NCI-H524 treated with DMSO at 0.1 percent for 48 hours (cell line): ENCODE measurements at places on chromosomes 16 and 17.

DNA sequence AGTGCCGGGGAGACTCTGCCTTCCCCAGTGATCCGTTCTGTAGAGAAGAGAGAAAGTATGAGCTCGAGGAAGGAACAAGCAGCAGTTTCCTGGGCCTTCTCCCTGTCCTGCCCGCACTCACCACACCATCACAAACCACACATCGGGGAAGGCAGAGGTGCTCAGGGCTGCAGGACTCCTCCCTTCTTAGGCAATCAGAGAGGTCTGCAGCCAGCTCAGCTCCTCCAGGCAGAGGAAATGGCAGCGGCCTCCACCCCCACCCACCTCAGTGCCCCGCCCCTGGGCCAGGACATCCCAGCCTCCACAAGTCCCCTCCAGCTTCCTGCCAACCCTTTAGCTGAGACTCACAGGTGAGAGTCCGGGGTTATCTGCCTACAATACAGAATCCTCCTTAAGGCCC lies 2.0 kb downstream of the ZNF319 start:
- DNase-seq = no peak

- DNase-seq = no peak
Observed at GRCh38 chr17:21460358-21460757, 84.2 kb downstream of the KCNJ12 start.

GRCh38 chr16:70158261-70158939 lies 15.2 kb upstream of the CLEC18C start:
- DNase-seq = no peak

DNA sequence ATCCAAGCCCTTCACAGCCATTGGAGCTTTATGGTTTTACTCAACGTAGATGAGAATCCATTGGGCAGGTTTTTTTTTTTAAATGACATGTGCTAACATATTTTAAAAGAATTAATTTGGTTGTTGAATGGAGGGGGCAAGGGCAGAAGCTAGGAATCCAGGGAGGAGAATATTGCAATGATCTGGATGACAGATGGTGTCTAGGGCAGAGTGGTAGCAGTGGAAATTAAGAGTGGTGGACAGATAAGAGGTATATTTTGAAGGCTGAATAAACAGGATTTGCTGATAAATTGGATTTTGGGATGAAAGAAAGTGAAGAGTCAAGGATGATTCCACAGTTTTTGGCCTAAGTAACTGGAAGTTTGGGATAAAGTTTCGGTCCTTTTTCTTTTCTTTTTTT lies 54.8 kb upstream of the DHX40 start:
- peak; percentile 80 for DNase-seq

GRCh38 chr16:77722309-77723107 lies at the start of gene NUDT7:
TSS of gene NUDT7 (plus strand) at chr16:77722514. CDS start at chr16:77722583, 69 bp downstream.
- peak; percentile 82 for DNase-seq

DNA sequence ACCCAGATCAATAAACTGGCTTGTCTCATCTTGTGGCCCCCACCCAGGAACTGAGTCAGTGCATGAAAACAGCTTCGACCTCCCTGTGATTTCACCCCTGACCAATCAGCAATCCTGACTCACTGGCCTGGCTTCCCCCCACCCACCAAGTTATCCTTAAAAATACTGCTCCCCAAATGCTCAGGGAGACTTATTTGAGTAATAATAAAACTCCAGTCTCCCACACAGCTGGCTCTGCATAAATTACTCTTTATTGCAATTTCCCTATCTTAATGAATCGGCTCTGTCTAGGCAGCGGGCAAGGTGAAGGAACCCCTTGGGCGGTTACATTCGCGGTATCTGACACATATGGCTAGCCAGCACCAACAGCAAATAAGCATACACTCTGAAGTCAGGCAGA lies 9.8 kb upstream of the RABEP1 start:
- DNase-seq = no peak

- no peak for DNase-seq
Observed at GRCh38 chr17:77217123-77217522, 76.4 kb downstream of the SEC14L1 start.

DNA sequence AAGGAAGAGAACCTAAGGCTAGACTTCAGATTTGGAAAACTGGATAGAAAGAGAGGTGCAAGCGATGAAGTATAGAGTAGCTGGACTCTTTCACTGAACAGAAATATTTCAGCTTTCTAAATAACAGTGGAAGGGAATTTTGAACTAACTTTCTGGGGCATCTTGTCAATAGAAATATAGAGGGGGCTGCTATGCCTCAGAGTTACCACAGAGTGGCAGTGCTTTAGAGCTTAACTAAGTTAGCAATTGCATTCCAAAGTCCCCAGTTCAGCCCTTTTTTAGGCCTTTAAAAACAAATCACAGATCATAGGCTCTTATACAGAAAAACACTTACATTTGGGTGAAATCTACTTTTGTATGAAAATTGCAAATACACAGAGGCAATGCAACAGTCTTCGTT lies 154.2 kb upstream of the CDH8 start:
- DNase-seq = no peak

DNA sequence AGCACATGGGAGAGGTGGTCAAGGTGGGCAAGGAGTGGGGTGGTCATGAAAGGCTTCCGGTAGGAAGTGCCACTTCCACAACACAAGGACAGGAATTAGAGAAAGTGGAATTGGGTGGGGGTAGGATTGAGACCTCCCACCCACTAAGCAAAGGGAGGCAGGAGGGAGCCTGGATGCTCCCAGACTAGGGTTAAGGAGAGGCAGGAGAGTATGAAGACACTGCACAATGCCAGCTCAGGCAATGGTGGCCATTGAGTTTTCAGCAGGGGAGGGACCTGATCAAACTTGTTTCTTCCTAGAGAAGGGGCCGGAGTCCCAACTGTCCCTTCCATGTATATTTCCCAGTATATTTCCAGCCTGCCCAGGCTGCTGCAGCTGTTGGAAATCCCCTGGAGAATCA lies 3.1 kb upstream of the RAB11FIP4 start:
- DNase-seq = no peak

DNA sequence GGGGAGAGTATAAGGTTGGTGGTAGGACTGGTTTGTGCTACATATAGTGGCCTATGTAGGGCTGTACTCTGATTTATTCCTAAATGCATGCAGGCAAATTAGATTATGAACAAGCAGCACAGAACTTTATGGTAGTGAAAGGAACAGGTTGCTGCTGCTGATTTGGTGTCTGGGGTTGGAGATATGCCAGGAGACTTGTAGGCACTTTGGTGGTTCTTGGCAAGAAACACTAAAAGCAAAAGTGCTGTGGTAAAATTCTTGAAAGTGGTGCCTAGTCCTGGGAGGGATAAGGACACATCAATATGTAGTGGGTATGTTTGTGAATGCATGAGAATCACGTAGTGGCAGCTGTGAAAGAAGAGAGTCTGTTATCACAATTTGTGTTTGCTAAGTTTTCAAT lies 2126.0 kb downstream of the TP53TG3F start:
- DNase-seq = no peak

GRCh38 chr17:77756846-77757560 lies 201.5 kb upstream of the TNRC6C start:
- DNase-seq = no peak

DNA sequence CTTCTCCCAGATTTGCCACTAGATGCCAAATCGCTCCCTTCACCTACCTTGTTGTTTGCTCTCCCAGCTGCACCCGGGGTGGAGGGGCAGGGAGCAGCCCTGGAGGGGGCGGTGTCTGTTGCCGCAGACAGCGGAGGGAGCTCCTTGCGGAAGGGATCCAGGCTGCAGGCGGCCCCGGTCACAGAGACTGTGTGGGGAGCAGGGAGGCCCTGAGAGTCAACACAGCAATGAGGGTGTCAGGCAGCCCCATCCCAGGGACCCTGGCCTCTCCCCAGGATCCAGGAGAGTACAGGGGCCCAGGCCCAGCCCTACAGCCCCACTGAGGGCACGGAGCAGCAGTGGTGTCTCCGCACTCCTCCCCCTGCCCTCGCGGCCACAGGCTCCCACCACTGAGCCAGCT lies 50.5 kb upstream of the CHMP6 start:
- no peak for DNase-seq

- DNase-seq = no peak
Observed at GRCh38 chr16:12754824-12755543, 48.7 kb downstream of the CPPED1 start.

GRCh38 chr16:31535737-31536136 lies 8.0 kb downstream of the AHSP start:
- DNase-seq = no peak

DNA sequence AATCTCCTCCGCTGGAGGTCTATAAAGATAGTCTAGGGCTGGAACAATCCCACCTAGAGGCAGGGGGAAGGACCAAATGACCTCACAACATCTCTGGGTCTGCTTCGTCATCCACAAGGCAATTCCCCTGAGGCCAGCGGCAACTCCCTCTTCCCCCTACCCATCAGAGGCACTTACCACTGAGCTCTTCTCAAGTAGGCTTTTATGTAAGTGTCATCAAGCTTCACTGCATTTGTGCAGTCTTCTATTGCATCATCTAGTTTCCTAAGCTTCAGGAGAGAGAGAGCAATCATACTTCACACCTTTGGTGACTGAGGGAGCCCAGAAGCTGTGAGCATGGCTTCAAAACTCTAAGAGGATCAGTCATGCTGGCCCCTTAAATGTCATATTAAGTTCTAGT lies 21.0 kb downstream of the CNP start:
- peak; percentile 53 for DNase-seq

DNA sequence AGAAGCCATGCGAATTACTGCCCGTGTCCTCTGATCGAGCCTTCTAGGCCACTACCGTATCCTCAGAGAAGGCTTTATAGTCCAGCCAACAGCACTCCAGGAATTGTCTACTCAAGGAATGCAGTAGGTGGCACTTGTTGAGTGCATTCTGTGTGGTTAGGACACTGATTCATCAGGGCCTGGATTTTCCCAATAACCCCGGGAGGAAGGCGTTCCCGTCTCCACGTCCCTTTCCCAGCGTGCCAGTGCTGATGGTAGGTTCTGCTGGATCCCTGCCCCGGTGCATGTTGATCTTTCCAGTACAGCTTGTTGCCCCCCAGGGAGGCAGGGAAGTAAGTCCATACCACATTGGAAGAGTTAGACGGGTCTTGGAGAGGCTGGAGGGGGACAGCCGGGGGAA lies 122.2 kb downstream of the RPTOR start:
- DNase-seq = no peak

DNA sequence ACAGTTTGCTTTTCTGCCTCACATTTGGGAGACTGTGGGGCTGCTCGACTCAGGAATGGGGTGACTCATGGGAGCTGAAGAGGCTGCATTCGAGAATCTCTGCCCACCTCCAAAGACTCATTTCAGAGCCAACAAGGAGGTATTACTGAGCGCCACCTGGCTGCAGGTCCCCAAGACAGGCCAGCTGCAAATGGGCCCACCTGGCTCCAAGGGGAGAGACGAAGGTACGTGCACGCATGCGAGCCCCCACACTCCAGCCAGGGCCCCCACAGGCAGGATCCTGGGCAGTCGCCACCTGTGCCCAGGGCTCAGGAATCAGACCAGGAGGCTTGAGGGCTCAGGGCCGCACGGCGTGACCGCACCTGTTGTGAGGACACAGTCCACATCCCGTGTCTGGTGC lies 6.0 kb downstream of the HAGHL start:
- DNase-seq = no peak

DNA sequence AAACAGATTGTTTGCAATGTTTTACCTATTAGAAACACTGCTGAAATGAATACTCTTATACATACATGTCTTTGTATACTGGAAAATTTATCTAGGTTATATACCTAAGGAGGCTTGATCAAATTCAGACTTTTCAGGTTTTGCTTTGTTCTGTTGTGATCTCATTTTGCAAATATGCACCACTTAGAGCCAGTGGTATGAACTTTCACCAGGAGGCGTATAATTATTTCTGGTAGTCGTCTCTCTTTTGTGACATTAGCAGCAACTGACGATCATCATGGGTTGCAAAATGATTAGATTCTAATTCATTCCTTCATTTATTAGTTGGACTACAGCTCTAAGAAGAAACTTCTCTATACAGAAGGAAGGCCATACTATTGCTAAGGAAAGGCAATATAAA lies 26.9 kb downstream of the AP1G1 start:
- no peak for DNase-seq

DNA sequence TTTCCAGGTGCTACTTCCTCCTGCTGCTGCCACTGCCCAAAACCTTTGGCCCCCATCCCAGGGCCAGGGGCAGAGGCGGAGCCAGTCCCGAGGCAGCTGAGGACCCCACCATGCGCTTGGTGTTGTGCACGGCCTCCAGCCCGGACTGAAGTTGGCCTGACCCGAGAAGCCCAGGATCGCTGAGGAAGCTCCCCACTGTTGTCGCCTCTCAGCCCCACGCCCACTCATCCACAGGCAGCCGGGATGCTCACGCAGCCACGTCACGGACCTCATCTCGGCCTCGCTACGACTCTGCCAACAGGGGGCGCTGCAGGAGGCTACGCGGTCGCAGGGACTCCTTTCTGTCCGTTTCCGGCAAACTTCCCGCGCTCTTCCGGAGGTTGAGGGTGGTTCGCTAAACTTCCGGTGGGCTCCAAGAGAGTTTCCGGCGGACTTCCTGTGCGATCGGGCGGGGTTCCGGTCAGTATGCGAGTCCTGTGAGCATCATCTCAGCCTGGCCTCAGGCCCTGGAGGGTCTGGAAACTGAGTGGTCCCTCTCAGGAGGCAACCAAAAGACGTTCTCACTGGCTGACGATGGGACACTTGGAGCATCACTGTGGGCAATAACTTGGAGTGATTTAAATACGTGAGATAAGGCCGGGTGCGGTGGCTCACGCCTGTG lies 12.4 kb downstream of the ZG16B start:
- no peak for DNase-seq

DNA sequence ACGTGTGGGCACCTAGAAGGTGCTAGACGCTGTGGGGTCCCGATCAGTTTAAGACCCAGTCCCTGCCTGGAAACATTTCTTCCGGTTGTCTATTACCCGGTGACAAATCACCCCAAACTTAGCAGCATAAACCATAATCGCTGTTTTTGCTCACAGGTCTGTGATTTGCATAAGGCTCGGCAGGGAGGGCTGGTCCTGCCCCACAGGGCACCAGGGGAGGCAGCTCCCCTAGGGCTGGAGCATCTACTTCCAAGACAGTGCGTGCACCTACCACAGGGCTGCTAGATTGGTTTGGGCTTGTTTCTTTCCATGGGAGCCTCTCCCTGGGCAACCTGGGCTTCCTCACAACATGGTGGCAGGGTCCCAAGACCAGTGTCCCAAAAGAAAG lies 214.5 kb upstream of the CIBAR2 start:
- no peak for DNase-seq

- DNase-seq = no peak
Observed at GRCh38 chr16:88375236-88375975, 7.4 kb upstream of the ZNF469 start.

- no peak for DNase-seq
Observed at GRCh38 chr17:54235571-54235970, 412.8 kb downstream of the KIF2B start.

DNA sequence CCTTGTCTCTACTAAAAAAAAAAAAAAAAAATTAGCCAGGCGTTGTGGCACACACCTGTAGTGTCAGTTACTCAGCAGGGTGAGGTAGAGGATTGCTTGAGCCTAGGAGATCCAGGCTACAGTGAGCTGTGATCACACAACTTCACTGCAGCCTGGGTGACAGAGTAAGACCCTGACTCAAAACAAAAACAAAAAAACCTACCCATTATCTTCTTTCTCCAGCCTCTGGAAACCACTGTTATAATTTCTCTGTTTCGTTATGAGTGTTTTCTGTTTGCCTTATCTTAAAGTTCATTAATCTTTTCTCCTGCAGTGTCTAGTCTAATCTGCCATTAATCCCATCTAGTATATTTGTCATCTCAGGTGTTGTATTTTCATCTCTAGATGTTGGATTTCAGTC lies 18.6 kb upstream of the CLTC start:
- no peak for DNase-seq
